ENCODE measurements at places on chromosomes 5 and 9.

DNA sequence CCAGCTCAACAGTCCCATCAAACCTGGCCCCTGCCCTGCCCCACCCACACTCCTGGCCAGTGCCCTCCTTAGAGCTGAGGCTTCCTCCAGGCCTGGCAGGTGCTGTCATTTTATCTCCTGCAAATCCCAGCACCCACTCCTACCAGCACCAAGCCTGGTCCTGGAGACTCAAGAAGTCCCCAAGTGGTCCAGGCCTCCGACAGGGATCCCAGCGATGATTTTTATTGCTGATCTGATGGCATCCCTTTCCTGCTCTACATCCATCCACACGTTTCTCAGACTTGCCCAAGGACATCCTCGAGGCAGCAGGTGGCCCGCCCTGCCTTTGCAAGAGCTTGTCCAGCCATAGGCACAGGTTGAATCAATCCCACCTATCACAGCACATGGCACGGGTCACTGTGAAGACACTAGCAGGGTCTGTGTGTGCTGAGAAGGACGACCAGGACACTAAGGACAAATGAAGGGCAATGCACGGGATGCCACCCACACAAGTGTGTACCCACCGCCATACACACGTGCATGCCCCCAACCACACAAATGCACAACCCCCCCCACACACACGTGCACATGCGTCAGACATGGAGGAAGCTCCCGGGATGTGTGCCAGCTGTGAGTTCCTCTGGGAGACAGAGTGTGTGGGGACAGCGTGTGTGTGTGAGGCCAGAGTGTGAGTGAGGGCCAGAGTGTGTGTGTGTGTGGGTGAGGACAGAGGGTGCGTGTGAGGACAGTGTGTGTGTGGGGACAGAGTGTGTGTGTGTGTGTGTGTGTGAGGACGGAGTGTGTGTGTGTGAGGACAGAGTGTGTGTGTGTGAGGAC lies 62.4 kb upstream of the UBAC1 start:
- peak; percentile 2 for DNase-seq

GRCh38 chr5:50751064-50751657 lies 84.7 kb downstream of the PARP8 start:
- peak; percentile 37 for DNase-seq

DNA sequence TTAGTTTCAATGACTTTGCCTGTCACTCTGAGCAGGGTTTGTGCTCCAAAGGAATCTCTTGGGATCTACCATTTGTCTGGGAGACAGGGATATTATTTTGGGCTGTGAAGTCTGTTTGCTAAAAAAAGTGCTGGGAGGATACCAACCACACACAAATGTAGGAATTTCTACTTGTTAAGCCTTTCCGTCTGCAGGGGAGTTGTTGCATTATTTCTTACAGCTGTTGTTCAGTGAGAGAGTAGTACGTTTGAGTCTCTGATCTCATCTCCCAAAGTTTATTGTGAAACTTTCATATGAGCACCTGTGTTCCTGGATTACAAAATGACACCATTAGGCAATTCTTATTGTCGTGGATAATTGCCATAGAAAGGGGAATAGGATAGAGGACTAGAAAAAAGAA lies 78.3 kb upstream of the SEMA6A start:
- no peak for DNase-seq

DNA sequence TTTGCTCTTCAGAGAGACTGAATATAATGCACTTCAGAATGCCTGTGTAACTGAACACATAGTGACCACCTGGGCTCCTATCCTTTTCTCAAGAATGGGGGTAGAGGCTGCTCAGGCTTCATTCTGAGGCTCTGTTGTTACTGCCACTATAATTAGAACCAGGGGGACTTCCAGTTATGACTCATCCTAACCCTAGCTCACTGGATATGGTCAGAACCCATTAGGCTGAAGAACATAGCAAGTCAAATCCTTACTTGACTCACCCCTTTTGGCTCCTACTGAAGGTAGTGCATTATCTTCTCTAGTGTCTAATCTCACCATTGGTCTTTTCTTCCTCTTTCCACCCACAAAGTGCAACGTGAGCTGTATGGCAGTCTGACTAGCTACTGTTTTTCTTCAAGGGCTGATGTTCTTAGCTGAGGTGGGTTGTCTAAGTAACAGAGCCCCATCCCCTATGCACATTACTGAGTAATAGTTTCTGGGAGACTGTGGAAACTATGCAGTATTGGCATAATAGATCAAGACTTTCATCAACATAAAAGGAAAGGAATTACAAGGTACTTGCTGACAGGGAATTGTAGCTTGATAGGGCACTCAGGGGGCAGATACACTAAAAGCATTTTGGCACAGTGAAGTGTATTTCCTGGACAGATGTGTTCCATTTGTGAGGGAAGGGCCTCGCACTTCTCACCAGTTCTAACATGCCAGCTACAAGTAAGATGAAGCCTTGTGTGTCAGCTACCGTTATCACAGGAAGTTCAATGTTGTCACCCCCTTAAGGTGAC lies 431.0 kb upstream of the MEF2C start:
- no peak for DNase-seq

DNA sequence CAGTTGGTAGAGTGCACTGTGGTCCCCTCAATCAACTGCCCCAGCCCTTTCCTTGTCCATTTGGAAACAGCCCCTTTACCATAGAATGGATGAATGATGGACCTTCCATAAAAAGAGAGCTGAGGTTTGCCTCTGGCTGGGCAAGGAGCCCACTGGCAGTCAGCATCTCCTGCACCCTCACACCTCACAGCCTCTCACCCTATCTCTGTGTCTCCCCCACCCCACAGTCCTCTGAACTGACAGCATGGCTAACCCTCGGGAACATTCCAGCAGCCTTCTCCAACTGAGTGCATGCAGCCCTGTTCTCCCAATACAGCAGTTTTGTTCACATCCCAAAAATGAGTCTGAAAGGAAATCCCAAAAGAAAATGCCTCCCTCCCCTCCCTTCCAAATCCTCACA lies 51.7 kb downstream of the RETREG1 start:
- no peak for DNase-seq

DNA sequence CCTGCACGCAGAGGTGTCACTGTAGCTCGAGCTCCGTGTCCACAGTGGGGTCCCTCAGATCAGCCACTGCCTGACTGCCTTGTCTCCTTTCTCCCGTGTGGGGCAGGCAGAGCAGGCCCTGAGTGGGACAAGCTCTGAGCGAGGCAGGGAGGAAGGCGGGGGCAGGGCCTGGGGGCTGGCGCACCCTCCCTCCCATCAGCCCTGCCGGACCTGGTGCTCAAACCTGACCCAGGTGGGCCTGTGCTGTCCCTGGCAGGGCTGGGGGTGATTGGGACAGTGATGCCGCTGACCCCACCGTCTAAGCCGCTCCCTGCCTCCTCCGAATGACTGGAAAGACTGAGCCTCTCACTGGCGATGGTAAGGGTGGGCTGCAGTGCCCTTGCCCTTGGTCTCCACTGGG lies 60.9 kb downstream of the KCNT1 start:
- no peak for DNase-seq

DNA sequence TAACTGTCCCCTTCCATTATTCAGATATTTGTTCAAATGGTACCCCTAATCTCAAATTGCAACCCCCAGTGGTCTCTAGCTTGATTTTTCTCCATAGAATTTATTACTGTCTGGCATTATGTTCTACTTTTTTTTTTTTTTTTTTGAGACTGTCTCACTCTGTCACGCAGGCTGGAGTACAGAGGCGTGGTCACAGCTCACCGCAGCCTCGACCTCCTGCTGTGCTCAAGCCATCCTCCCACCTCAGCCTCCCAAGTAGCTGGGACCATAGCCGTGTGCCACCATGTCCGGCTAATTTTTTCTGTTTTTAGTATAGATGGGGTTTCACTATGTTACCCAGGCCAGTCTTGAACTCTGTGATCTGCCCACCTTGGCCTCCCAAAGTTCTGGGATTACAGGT lies 2.0 kb upstream of the REEP5 start:
- DNase-seq = no peak

DNA sequence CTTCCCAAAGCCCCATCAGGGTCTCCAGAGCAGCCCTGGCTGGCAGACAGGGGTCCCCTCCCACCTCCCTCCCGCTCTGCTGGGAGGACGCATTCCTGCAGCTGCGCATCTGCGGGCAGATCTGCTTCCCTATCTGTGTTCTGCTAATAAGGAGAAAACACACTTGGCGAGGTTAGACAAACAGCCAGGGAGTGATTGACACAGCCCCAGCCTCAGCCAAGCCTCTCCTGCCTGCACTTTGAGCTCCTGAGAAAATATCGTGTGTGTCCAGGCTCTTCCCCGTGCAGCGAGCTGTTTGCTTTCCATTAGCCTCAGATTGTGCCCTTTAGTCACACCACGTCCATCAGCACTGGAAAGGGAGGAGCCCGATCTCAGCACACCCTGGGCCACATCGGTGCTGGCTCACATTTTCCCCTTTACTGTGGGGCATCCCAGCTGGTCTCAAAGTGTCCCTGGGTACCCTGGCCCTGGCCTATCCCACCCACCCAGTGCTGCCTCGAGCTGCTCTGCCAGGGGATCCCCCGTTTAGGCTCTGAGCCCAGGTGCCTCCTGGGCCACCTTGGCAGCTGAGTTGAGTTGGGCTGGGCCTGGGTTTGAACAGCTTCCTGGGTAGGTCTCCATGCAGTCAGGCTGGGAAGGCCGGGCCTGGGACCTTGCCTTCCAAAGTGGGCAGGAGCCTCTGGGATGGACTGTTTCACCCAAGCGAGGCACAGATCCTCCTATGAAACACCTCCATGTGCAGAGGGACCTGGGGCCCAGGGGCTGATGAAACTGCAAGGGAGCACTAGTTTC lies 61.1 kb downstream of the BARX1 start:
- DNase-seq = no peak

GRCh38 chr5:41373230-41373629 lies 137.2 kb downstream of the PLCXD3 start:
- DNase-seq = no peak
